ENCODE measurements at places on chromosomes 5 and 9.

DNA sequence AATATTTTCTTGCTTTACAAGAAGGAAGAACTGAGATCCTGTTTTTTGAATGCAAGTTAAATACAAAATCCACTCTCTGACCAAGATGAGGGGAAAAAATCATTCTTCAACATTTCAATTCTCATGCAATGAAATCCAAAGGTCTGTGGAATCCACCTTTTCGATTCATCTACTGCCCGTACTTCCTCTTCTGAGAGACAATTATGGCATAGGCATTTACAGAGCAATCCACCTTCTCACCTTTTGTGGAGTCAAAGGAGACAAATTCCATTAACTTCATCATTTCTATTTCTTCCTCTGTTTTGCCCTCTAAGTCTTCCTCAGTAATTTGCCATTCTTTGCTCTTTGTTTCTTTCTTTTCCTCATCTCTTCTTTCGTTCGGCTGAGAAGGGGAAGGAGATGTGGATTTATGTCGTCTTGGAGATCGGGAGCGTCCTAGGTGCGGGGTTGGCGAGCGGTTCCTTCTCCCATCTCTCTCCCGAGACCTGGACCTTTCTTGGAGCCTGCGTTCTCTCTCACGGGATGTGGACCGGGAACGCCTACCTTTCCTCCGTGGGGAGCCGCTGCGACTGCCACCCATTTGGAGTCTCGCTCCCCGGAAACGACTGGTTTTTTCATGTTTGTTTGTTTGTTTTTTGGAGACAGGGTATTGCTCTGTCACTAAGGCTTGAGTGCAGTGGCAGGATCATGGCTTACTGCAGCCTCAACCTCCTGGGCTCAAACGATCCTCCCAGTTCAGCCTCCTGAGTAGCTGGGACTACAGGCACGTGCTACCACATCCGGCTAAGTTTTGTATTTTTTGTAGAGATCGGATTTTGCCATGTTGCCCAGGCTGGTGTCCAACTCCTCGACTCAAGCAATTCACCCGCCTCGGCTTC lies 24.3 kb upstream of the AFF4 start:
- no peak for DNase-seq

- peak; percentile 45 for DNase-seq
These were observed 3.6 kb downstream of the FOXI1 start for GRCh38 chr5:170109059-170110031.

DNA sequence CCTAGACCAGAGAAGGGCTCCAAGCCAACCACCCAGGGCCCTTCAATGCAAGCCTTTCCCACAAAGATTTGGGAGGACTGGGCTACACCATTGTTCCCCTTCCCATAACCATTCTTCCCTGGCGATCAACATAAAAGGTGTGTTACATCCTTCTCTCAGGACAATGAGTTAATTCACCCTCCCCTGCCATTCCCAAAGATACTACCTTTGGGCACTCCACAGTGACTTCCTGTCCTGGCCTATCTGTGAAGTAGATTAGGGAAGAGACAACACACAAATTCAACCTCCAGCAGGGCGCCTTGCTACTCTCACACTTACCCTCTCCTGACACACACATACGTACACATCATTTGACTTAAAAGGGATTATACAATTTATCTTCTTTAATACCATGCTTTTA lies 23.2 kb upstream of the IL17B start:
- peak; percentile 43 for DNase-seq

DNA sequence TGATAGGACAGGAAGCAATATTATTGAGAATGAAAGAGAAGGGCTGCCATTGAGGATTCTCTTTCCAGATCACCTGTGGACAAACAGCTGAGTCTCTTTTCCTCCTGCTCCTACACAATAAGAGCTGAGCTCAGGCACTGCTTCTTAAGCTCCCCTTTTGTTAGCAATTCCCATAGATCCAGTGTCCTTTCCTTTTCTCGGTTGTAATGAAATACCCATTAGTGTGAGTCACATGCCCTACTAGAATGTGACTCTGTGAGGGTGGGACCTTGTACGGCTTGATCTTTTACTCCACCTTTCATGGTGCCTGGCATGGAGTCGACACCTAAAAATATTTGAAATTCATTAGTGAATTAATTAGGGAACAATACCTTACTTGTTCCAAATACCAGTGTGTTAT lies 269.2 kb downstream of the NR3C1 start:
- no peak for DNase-seq

- peak; percentile 64 for DNase-seq
These were observed 1.7 kb downstream of the TLE1 start for GRCh38 chr9:81687521-81688261.

- no peak for DNase-seq
These were observed 86.2 kb downstream of the PTPN3 start for GRCh38 chr9:109411798-109412352.

DNA sequence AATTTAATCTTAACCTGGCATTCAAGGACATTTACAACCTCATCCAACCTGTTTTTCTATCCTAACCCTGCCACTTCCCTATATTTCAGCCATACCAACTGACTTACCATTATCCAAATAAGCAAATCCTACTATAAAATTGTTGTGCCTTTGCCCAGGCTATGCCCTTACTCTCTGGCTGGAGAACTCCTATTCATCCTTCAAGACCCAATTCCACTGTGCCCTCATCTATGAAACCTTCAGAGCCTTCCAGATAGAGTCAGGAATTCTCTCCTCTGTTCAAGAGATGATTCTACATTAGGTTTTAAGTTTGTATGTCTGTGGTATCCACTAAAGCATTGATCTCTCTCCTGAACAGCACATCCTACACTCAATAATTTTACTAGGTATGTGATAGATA lies 46.3 kb upstream of the MSX2 start:
- DNase-seq = no peak

- DNase-seq = no peak
These were observed 179.1 kb upstream of the SLC24A2 start for GRCh38 chr9:19967888-19968459.

- no peak for DNase-seq
These were observed 68.4 kb downstream of the ANXA1 start for GRCh38 chr9:73219985-73220626.

- no peak for DNase-seq
These were observed 135.6 kb downstream of the ZNF354C start for GRCh38 chr5:179195561-179196404.

DNA sequence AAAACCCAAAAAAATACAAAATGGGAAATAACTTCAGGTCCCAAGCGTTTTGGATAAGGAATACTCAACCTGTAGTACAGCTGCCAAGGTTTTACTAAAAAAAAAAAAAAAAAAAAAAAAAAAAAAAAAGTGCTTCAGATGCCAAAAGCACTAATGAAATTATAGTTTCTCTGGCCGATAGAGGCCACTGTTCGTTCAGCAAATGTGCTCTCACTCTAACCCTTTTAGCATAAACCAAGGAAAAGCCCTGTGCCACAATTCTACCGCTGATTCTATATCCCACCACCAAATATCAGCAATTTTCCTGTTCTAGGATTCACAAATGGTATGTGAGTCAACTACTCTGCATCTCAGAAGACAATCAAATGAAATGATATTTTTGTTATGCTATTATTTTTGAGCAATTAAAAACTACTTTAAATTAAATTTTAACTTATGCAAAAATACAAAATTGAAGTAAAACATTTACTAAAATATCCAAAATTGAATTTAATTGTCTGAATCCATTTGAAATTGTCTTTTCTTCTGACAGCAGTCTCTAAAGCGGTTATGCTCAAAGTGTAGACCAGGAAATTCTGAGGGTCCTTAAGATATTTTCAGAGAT lies 79.8 kb downstream of the RICTOR start:
- peak; percentile 54 for DNase-seq

GRCh38 chr9:112886351-112886750 lies 4.3 kb downstream of the SLC46A2 start:
- DNase-seq = no peak

DNA sequence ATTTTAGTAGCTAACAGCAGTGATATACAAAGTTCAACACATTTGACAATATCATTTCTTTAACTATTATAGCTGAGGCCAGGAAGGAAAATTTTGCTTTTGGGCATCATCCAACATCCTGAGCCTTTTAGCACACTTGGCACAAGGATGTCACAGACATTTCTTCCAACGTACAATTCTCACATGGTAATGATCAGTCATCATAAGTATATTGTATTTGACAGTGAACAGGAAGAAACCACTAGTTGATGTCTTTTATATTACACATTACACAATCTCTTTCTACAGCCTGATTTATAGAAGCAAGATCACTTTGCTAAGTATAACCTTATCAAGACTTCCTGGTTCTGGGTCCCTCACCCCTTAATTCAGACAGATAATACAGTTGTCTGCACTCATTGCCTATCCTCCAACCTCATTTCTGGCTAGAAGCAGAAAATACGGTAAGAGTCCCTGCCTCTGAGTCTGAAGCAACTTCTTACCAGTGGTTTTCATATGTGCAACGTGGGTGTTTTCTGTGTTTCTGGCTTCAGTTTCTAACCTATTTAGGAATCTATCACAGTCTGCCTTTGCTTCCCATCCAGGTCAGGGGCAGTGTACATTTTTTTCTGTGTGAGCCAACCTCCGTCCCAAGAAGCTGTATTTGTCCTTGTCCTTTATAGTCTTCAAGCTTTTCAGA lies 167.8 kb downstream of the PAM start:
- DNase-seq = no peak

GRCh38 chr5:80806929-80807328 lies 152.1 kb upstream of the DHFR start:
- DNase-seq = no peak

GRCh38 chr5:93454896-93455295 lies 126.1 kb downstream of the NR2F1-AS1 start:
- DNase-seq = no peak

GRCh38 chr5:71601222-71602026 lies 14.3 kb downstream of the MCCC2 start:
- DNase-seq = peak; percentile 86

- DNase-seq = no peak
These were observed 20.0 kb downstream of the CEMIP2 start for GRCh38 chr9:71748280-71748743.

DNA sequence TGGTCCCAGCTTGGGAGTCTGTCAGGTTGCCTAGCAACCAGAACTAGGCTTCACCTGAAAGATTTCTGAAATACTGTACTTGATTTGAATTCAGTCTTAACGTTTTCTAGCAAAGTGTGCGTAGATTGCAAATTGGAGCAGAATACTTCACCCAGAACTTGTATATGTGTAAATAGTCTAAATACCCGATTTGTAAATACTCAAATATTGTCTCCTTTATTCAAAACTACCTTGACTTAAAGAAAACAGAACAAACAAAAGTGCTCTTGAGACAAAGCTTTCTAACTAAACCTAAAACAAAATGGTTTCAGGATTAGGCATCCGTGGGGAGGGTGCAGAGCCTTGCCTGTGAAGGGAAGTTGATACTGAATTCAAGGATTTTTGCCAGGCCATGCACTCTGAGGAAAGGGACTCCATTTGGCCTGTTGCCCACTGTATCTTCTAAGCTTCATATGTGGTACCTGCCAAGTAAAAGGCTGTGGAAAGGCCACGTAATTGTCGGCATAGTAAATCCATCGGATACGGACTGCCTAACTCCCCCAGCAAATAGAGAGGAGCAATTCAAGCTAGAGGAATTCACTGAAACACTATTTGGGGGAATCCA lies 744 bp upstream of the HMGCS1 start:
- no peak for DNase-seq

GRCh38 chr5:95284572-95285408 lies at the start of gene MCTP1:
Gene MCTP1 (minus strand): TSS chr5:95285094.
- peak; percentile 77 for DNase-seq

- DNase-seq = no peak
These were observed 110.3 kb upstream of the TARS1 start for GRCh38 chr5:33330426-33330825.

GRCh38 chr9:86407022-86407421 lies 52.8 kb upstream of the TUT7 start:
- DNase-seq = peak; percentile 92

DNA sequence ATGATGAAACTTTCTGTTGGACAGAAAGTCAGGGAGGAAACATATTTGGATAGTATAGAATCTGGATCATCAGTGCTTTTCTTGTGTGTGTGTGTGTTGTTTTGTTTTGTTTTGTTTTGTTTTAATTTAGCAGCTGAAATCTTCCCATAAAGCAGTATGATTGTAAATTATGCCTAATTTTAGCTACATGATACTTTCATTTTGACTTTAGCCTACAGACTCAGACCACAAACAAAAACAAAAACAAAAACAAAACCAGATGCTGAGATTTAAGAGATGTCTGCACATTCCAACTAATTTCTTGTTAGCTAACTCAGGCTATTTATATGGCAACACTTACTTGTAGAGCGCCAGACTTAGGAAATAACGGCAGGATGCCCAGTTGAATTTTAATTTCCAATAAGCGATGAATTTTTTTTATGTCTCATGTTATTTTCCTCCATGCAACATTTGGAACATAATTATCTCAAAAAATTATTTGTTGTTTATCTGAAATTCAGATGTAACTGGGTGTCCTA lies 119.5 kb upstream of the TRPC7 start:
- no peak for DNase-seq

DNA sequence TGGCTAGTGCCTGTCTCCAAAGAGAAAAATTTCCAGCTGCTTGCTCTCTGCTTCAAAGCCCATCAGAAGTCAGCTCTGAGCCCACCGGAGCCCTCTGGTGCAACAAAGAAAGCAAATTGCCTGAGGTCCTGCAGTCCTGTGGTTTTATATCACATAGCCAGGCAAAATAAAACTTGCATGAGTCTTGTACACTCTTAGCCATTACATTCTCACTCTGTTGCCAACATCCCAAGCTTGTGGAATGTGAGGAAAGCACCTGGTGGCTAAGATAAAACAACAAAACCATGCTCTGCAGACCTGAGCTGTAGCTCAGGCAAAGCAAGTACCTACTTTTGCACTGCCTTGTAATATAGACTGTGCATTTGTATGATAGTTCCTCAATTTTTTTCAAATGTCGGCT lies 133.7 kb downstream of the GPBP1 start:
- no peak for DNase-seq

DNA sequence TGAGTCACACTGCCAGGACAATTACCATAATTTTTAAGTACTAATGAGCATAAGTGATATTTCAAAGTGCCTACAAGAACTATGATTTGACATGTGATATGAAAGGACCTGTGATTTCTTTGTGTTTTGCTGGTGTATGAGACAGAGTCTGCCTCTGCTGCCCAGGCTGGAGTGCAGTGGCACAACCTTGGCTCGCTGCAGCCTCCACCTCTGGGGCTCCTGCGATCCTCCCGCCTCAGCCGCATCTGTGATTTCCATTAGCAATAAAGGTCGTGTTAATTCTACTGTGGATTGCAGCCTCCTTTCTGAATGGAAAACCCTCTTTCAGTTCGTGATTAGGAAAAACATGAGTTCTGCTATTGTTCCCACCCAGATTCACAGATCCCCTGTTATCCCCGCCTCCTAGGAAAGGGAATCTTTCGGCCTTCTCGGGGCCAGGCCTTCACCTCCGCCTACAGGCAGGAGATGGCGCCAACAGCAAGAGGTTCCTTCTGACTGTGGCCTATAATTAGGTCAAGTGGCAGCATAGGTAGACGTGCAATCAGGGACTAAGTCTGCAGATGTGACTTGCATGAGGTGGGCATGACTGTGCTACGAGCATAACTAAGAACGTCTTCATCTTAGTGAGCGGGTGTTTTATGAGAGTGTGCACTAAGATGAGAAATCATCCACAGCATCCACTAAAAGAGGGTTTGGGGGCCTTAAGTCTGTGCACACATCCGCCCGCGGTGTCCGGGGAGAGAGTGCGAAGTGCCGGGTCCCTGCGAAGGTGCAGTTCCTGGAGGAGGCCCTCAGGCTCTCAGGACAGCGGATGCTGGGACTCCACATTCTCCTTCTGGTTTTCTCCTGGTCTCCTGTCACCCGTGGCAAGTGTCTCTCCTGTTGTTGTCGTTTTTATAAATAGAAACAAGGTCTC lies 23.1 kb downstream of the TRIM7 start:
- peak; percentile 87 for DNase-seq

- DNase-seq = no peak
These were observed 319.9 kb downstream of the SPOCK1 start for GRCh38 chr5:137179203-137179602.

All from islet precursor cell (in vitro differentiated cells).